Activated B cell treated with CpG ODN at 0.5 μM for 24 hours (primary cell): ENCODE measurements at places on chromosomes 11 and 22.

- no peak for DNase-seq
Observed at GRCh38 chr11:2318123-2318522, 16.3 kb downstream of the TSPAN32 start.

DNA sequence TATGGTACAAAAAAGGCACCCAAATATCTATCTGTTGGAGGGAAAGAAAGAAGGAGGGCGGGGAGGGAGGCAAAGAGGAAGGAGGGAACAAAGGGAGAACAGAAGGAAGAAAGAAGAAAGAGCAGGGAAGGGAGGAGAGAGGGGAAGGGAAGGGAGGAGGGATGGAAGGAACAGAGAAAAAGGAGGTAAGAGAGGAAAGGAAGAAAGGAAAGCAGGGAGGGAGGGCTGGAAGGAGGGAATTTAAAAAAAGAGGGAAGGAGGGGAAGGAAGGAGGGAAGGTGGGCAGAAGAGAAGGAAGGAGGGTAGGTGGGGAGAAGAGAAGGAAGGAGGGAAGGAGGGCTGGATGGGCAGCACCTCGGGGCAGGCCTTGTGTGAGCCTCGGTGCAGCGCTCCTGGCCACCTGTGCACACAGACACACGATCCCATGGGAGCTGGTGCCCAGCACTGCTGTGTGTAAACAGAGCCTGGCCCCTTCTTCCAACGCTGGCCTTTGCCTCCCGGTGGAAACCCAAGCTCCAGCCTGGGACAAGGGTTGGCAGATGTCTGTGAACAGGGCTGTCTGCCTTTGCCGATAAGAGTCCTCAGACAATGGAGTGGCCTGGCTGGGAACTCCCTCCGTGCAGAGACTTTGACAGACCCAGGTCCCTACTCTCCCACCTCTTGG lies 23.2 kb downstream of the SMIM38 start:
- DNase-seq: no peak

DNA sequence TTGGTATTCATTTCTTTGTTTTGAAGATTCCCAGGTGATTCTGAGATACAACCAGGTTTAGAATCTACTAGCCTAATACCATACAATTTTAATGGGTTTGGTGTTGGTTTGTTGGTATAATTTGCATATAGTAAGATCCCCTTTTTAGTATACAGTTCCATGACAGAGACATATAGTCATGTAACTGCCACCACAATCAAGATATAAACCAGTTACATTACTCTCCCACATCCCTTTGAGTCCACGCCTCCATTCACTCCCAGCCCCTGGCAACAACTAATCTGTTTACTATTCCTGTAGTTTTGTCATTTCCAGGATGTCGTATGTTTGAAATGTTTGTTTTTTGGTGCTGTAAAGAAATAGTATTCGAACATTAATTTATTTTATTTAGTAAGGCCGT lies 4.3 kb downstream of the ASRGL1 start:
- no peak for DNase-seq

GRCh38 chr22:50027639-50028537 lies 15.3 kb upstream of the IL17REL start:
- no peak for DNase-seq

DNA sequence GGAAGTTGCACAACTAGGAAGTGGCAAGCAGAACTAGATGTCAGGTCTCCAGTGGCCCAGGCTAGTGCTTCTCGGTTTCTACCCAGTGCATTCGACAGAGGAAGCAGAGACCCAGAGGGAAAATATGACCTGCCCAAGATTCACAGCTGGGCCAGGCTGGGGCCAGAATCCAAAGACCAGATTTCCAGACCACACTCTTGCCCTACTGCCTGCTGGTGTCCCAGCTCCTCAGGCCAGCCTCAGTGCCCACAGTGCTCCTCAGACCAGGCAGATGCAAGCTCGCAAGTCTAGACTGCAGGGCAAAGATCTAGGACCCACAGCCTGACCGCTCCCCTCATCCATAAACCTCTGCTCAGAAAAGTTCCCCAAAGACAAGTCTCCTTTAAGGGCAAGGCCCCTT lies 262.6 kb downstream of the BUD13 start:
- DNase-seq: no peak

GRCh38 chr22:24433828-24434470 lies 6.5 kb downstream of the ADORA2A start:
- DNase-seq: peak; percentile 57

- no peak for DNase-seq
Observed at GRCh38 chr11:48055292-48056132, 75.2 kb downstream of the PTPRJ start.

DNA sequence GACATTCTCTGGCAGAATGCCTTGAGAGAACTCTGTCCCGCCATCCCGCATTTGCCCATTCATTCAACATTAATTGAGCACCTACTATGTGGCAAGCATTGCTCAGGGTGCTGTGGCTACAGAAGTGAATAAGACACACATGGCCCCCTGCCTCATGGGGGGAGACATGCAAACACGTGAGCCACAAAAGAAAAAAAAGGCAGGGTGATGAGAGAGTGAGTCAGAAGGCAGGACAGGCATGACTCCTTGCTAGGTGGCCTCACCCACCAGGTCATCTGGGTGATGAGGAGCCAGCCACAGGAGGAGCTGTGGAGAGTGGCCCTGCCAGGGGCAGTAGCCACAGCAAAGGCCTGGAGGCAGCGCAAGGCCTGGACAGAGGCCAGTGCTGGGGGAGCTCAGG lies 4.9 kb downstream of the CHRM4 start:
- DNase-seq: no peak

GRCh38 chr11:1356478-1356960 lies 33.2 kb upstream of the BRSK2 start:
- no peak for DNase-seq

GRCh38 chr11:2775626-2776350 lies 76.0 kb upstream of the KCNQ1OT1 start:
- no peak for DNase-seq

DNA sequence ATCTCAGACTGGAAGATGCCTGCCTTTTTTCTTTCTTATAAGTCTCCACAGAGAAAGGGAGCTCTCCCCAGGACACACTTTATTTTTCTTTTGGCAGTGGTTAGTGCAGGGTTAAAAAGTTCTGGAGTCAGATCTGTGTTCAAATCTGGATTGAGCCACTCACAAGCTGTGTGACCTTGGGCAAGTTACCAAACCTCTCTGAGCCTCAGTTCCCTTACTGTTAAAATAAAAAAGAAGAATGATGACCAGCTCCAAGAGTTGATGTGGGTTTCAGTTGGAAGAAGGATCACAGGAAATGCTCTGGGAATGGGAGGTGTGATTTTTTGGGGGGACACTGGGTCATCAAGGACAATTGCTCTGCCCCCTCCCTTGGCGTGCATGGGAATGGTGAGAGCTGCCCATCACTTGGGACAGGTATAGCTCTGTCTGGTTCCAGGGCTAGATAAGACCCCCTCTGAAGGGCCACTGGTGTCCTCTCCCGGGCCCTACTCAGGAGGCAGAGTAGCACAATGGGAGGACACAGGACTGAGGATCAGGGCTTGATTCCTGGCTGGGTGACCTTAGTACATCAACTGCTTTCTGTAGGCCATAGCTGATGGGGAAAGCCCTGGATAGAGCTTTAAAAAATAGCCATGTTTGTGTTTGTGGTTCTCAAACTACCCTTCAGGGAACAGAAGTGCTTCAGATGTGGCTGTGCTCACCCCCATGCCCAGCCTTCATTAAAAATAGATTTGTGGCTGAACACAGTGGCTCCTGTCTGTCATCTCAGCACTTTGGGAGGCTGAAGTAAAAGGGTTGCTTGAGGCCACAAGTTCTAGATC lies 228.3 kb downstream of the MIAT start:
- no peak for DNase-seq

DNA sequence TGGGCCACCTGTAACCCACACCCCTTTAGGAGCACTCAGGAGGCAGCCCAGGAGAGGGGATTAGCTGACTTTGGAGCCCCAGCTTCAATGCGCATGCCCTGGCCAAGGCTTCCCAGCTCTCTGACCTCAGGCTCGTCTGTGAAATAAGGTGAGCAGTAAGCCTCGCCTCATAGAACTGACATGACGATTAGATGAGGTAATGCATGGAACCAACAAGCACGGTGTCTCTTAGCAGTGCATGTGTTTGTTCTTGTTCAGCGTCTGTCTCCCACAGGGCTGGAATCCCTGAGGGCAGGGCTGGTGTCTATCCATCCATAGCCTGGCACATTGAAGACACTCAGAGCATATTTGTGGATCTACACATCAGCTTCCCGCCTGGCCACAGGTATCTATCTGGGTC lies 415.4 kb downstream of the MN1 start:
- DNase-seq: no peak

DNA sequence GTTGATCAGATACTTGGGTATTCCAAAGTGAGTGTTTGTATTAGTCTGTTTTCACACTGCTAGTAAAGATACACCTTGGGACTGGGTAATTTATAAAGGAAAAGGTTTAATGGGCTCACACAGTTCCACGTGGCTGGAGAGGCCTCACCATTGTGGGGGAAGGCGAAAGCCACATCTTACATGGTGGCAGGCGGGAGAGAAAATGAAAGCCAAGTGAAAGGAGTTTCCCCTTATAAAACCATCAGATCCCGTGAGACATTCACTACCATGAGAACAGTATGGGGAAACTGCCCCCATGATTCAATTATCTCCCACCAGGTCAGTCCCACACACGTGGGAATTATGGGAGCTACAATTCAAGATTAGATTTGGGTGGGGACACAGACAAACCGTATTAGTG lies 7.0 kb downstream of the TIMM10B start:
- DNase-seq: no peak

DNA sequence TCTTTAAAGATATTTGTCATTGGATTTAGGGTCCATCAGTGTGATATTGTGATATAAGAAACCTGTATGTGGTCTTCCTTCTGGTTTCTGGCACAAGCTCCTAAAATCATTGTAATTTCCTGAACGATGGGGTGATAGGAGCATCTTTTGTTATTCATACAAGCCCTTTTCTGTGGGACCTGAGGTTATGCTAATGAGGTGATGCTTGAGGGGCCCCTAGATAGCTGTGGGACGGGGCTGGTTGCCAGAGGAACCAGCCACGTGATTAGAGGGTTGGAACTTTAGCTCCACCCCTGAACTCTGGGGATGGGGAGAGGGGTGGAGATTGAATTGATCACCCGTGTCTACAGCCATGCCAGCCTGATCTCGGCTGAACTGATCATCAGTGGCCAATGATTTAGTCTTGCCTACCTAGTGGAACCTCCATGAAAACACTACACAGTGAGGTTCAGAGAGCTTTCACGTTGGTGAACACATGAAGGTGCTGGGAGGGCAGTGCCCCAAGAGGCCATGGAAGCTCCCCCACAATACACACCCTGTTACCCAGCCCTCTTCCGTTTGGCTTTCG lies 62.8 kb downstream of the BCR start:
- no peak for DNase-seq

GRCh38 chr11:73520353-73521061 lies 77.4 kb downstream of the FAM168A start:
- no peak for DNase-seq

GRCh38 chr11:117502015-117502778 lies 174.5 kb downstream of the CEP164 start:
- DNase-seq: no peak

GRCh38 chr11:44976576-44976975 lies 25.9 kb upstream of the TP53I11 start:
- DNase-seq: no peak

DNA sequence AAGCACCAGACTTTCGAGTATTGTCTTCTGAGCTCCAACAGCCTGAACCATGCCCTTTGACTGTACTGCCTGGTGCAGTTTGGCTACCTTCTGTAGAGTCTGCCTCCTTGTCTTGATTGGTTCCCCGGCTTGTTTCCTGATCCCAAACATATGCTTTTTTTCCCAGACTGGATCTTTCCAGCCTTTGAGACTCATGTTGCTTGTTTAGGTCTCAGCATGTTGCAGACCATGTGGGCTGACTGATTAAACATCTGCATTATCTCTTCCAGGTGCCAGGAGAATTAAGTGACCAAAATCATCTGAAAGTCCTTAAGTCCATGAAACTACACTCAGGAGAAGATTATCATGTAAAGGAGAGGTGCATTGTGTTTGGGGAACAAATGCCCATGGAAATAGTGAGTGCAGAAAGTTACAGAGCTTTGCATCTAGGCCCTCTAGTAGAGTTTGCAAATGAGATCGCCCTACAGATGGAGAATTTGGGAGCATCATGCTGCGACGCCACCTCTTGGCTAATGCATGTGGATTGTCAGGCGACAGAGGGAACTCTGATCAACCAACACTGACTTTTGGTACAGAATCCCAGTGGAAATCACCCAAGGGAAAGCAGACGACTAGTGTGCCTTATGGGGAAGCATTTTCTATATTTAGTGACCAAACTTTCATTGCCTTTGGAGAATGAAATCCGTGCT lies 188.8 kb downstream of the BLID start:
- no peak for DNase-seq

DNA sequence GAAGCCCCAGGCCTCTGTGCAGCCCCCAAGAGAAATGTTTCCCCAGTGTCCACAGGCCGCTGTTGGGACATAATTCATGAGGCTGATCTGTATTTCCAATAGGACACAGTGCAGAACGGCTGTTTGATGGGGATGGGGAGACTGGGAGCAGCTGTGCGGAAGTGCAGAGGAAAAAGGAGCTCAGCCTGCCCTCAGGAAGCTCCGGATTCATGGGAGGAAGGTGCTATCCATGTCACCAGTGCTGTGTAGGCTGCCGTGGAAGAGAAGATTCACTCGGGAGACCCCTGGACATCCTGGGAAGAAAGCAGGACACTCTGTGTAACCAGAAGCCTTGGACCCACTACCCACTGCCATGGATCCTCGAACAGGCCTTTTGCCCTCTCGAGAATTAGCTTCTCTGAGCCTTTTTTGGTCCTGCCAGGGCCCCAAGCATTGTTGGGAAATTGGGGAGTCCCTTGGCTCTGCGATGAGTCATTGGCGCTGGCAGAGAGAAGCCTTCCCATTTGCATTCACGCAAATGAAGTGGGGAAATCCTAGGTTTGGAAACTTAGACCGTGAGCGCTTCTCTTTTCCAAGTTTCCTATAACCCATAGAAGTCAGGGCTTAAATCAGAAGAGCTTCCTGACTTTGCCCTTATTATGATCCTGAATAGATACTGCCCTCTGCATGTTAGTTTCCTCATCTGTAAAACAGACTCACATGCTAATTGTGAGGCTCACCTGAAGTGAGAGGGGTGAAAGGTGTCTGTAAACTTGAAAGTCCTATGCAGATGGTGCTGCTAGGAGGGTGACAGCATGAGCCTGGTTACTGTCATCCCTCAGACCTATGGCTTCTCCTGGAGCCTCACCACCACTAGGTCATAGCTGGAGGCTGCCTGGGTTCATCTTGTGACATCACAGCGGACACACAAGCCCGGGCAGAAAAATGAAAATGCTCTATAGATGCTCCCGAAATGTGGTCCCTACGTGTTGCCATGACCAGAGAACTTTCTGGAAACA lies 229.2 kb upstream of the B3GAT1 start:
- DNase-seq: no peak

- DNase-seq: peak; percentile 62
Observed at GRCh38 chr22:37121887-37122591, 12.5 kb upstream of the TMPRSS6 start.
